ENCODE measurements at places on chromosomes 12 and 14.

DNA sequence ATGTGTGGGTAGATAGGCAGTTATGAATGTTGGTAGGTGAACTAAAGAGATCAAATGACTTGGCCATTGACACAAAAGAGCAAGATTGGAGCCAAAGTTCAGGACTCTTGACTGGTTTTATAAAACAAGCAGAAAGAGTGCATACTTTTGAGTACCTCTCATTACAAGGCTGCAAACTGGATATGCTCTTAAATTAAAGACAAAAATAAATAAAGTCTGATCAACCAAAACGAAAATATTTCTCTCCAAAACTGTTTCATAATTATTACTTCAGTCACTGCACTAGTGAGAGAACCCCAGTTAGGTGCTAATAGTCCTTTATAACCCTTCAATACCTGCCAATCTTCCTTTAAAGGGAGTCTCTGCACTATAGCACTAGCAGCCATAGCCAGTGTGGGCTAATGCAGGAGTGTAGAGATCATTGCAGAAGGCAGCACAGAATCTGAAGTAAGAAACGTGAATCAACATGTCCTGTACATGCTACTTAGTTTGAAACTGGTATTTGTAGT, 147.1 kb downstream of the FOXA1 start:
- DNase-seq = no peak

DNA sequence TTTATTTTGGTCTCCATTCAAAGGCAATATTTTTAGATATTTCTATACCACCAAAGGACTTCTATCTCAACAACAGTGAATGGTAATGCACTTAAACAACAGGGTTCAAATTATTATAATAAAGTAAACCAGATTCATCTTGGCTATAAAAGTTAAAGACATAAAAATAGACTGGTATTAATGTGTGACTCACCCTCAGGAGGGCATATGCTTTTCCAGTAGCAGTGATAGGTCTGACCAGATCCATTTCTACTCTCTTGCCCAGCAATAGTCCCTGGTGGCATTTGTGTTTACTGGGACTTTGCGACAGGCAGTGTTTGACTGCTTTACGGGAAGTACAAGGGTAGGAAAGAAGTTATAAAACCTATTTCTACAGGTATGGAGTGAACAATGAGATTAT, 353.2 kb upstream of the ATP2B1 start:
- DNase-seq = no peak

GRCh38 chr12:88889326-88890110, 309.2 kb upstream of the KITLG start:
- no peak for DNase-seq

DNA sequence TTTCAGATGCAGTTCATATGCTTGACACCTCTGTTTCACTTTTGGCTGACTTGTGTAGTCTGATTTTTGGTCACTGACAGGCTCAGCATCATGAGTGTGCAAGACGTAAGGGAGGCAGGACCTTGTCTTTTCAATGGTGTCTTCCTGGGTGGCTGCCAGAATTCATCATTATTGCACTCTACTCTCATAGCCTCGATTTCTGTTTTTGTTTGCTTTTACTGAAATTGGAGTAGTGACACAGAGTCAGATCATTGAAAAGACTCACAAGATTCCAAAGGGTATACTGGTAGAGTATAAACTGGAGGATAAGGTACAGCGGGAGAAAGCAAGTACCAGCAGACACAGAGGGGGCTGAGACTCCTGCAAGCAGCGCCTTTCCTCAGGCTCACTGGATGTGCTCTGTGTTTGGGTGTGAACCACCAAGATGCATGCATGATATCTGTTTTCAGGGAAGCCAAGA, 126.3 kb upstream of the FGD4 start:
- DNase-seq = peak; percentile 10

DNA sequence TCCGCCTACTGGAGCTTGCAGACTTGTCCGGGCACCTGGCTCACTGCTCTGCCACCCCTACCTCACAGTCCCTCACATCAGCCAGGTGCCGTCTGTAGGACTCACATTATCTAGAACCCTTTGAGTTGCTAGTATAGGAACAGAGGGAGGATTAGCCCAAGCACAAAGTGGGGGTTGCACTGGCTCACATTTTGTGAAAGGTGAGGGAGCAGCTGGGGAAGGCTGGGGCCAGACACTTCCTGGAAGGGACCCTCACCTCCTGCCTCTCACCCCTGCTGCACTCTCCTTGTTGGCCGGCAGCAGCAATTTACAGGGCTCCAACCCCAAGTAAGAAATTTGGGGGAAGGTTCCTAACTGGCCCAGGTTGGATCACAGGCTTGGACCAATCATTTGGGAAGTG, 1031.6 kb downstream of the BCL11B start:
- DNase-seq = no peak

- DNase-seq = no peak
These were observed 4.4 kb upstream of the C1RL start for GRCh38 chr12:7113389-7113871.

DNA sequence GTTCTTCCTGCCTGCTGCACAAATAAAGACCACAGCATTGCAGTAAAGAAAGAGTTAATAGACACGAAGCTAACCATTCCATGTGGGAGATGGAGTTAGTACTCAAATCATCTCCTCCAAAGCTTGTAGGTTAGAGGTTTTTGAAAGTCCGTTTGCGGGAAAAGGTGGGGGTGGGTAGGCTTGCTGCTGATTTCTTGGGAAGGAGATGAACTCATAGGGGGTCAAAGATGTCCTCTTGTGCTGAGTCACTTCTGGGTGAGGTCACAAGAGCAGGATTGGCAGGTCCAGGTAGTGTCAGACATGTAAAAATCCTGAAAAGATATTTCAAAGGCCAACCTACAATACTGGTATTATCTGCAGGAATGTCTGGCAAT, 66.4 kb downstream of the PTHLH start:
- DNase-seq = no peak

DNA sequence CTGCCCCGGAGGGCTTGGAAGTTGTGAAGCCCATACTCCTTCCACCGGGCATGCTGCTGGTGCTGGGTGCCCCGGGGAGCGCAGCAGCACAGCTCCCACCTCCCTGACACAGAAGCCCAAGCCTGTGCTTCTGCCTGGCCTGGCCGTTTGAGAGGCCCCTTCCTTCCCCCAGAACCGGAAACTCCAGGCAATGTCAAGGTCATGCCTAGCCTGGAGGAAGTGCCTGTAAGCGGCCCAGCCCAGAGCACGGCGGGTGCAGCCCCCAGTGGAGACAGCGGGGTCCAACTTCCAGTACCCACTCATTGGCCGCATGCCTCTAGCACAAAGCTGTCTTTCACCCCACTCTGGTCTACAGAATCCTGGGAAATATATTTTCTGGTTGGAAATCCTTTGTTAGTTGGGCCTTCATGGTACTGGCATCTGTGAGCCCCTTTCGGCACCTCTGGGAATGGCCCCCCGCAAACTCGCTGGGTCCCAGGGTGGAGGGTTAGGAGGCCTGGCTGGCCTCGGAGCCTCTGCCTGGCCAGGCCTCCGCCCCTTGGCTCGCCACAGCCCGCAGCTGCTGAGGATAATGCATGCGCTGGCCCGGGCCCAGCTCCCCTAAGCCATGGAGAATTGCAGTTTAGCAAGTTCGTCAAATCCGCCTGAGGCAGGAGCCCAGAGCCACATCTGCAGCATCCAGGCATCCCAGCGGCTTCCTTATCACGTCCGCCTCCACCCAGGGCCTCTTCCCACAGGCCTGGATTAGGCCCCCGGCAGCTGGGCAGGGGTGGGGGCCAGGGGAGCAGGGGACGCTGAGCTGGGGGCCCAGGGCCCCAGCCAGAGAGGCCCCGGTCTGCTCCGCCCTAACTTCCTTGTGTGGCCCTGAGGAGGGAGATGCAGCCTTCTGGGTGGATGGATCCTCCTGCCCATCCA, 48.9 kb upstream of the DLK1 start:
- no peak for DNase-seq

DNA sequence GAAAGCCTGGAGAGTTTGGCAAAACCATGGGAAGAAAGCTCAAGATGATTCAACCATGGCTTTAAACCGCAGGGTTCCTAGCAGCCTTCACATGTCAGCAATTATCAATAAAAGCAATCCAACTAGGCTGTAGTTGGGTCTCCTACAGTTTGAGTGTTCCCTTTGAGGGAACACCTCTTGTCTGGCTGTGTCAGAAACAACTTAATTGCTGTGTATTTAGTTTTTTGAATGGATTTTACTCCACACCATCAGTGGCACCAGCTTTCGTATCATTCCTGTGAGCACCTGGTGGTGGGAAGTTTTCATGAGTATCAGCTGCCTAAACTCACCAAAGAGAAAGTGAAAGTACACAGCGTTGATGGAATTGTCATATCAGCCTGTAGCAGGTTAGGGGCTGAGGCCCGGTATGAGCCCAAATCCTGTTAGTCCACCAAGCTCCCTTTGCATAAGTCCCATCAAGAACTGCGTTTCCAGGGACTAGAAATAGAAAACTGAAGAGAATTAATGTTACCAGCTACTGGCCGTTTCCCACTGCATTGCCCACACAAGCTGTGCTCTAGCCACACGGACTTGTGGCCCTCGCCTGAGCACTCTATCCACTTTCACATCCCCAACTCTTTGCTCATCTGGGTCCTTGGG, 10.9 kb upstream of the IL26 start:
- DNase-seq = peak; percentile 12

Data from T-cell (primary cell).